HFFc6 (cell line): ENCODE measurements at places on chromosomes 11 and 22. TPM values are rescaled to one million over a fixed set of nuclear protein-coding genes. Genes with fewer than 3 reads are reported as not detected.

- DNase-seq = no peak
Observed at GRCh38 chr11:5992604-5993251, 5.9 kb upstream of the OR52L1 start.

DNA sequence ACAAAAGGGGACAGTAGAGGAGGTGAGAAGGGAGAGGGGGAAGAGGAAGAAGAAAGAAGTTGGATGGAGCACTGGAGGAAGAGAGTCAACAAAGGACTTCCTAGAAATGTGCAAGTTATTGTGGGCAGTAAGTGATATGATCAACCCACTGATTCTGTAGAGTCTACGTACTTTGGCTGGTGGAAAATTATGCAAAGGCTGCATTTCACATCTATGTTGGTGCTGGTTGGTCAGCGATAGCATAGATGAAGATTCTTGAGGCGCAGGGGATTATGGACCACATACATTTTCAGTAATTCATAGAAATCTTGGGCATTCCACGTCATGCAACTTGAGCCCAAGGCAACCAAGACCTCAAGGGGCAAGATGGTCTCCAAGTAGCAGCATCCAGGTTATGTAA is 12.6 kb upstream of the BIRC3 start:
- no peak for DNase-seq

CASP1 gene
- total RNA-seq = 19.0 and 21.9 TPM in 2 replicates

GRCh38 chr11:12506404-12506921 is 129.1 kb downstream of the PARVA start:
- DNase-seq = peak; percentile 79

- DNase-seq = peak; percentile 50
Observed at GRCh38 chr11:31412946-31413345, 43.3 kb downstream of the DNAJC24 start.

- no peak for DNase-seq
Observed at GRCh38 chr11:96147186-96147585, 195.8 kb downstream of the MAML2 start.

GRCh38 chr22:24400034-24400725 is 27.2 kb upstream of the ADORA2A start:
- no peak for DNase-seq

VSIG10L2 gene
- total RNA-seq = not detected in 2 replicates

GRCh38 chr11:66332371-66333219 is 3.6 kb downstream of the RIN1 start:
- no peak for DNase-seq

OR2AG2 gene
- 0.07 TPM in 2 of 3 replicates, not detected in the other for total RNA-seq

- DNase-seq = no peak
Observed at GRCh38 chr11:121394785-121395184, 57.3 kb upstream of the SORL1 start.

- no peak for DNase-seq
Observed at GRCh38 chr11:112794331-112794846, 166.8 kb upstream of the NCAM1 start.

MCM5 gene
- total RNA-seq = 37.0 and 81.3 TPM in 2 replicates

DNA sequence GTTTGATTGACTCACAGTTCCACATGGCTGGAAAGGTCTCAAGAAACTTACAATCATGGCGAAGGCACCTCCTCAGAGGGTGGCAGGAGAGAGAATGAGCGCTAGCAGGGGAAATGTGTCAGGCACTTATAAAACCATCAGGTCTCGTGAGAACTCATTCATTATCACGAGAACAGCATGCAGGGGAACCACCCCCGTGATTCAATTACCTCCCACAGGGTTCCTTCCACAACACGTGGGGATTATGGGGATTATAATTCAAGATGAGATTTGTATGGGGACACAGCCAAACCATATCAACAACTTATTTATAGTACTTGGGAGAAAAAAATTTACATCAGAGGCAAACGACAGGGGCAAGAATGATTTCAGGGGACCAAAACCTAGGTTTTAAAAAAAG is 3.0 kb downstream of the ME3 start:
- no peak for DNase-seq
